Activated CD4-positive, CD25-positive, alpha-beta regulatory T cell treated with anti-CD3 and anti-CD28 coated beads, Interleukin-2, amount 50 U/mL, for 24 hours (primary cell): ENCODE measurements at places on chromosomes 16 and 17.

- no peak for ATAC-seq
These were observed 21.7 kb upstream of the TMEM220 start for GRCh38 chr17:10751563-10751962.

DNA sequence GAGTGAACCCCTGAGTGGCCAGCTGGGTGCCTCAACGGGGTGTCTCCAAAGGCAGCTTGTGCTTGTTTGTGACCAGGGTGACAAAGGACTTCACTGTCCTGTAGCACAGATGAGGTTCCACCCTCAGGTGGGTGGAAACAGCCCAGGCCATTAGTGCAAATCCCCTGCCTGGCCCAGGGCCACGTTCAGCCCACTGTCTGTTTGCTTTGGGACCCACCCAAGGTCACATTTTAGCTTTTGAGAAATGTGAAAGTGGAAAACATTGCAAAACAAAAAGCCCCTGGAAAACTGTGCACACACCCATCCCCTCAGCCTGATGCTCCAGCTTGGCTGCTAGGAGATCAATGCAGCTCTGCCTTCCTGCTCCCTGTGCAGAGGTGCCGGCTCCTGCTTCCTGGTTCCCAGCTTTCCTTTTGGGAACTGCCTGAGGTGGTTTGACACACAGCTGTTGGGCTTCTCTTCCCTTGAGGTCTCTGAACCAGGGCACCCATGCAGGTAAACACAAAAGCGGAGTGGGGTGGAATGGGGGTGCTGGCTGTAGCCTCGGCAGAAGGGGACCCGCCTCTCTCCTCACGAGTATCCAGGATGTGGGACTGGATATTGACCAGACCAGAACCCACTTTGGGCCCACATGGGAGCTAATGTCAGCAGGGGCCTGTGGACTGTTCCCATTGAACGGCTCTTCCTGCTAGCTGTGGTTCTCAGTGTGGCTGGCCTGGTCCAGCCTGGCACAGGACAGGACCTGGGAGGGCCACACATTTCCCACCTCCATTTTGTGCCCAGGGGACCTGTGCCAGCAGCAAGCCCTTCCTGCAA lies 7.9 kb upstream of the SPHK1 start:
- no peak for ATAC-seq

DNA sequence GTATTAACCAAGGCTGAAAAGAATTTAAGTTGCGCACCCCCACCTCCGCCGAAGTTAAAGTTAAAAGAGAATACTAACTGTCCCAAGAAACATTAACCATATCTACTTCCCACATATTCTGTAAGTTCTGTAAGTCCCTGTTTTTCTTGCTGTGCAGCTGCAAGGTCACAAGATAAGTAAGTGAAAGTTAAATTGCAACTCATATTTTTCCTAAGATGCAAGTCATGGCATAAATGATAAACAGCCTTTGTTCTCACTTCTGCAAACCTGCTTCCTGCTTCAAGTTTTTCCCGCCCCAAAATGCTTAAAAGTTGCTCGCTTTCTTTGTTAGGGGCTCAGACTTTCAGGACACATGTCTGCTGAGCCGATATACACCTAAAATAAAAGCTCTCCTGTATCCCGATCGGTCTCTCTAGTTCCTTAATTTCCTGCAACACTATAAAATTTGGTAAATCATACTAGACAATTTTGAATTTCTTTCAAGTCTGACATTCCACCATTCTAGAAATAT lies 32.6 kb upstream of the ABCA9 start:
- ATAC-seq, result no peak

- no peak for ATAC-seq
These were observed 4.5 kb downstream of the ZNF469 start for GRCh38 chr16:88387180-88387765.

- no peak for ATAC-seq
These were observed 25.7 kb downstream of the BAHCC1 start for GRCh38 chr17:81420769-81421462.

GRCh38 chr16:89472711-89473075 lies 17.7 kb downstream of the ANKRD11 start:
- no peak for ATAC-seq

DNA sequence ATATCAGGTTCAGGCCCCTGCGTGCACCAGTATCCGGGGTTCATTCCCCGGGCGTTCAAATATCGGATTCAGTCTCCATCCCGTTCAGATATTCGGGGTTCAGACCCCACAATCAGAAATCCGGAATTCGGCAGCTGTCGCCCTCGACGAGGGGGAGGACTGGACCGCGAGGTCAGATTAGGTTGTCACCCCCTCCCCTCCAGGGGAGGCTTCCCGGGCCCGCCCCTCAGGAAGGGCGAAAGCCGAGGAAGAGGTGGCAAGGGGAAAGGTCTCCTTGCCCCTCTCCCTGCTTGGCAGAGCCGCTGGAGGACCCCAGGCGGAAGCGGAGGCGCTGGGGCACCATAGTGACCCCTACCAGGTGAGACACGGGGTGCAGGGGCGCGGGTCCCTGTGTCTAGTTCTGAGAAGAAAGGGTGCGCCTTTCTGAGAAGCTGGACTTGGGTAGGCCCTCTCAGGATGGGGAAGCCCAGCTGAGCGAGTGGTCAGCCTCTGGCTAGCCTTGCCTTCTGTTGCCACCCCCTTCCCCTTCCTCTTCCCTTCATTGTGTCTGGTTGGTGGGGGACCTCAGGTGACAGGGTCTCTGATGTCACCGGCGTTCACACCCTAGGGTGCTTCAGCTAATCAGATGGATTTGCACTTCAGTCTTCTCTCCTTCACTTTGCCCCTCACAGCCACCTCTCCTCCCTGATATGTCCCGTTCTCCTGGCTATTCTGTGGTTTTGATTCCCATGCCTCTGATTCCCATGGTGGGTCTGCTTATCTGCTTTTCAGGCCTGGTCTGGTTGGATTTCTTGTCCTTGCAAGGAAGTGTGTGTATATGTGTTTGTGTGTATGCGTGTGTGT lies 844 bp downstream of the TAOK2 start:
- no peak for ATAC-seq

DNA sequence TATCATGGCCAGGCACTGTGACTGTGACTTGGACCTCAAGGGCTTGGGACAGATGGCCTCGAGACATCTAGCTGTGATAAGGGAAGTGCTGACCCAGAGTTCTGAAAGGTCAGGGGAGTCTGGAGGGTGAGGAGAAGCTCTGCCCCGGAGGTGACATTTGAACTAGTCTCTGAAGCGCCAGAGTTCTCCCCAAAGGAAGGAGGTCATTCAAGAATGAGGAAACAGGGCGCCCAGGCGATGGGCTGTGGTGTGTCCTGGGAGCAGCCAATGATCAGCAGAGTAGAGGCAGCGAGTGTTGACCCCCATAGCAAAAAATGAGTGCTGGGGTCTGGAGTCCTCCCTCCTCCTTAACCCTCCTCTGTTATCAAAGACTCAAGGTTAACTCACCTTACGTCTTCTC lies 4.9 kb downstream of the STARD3 start:
- ATAC-seq, result no peak

GRCh38 chr16:50247906-50248608 lies 18.3 kb upstream of the ADCY7 start:
- no peak for ATAC-seq

DNA sequence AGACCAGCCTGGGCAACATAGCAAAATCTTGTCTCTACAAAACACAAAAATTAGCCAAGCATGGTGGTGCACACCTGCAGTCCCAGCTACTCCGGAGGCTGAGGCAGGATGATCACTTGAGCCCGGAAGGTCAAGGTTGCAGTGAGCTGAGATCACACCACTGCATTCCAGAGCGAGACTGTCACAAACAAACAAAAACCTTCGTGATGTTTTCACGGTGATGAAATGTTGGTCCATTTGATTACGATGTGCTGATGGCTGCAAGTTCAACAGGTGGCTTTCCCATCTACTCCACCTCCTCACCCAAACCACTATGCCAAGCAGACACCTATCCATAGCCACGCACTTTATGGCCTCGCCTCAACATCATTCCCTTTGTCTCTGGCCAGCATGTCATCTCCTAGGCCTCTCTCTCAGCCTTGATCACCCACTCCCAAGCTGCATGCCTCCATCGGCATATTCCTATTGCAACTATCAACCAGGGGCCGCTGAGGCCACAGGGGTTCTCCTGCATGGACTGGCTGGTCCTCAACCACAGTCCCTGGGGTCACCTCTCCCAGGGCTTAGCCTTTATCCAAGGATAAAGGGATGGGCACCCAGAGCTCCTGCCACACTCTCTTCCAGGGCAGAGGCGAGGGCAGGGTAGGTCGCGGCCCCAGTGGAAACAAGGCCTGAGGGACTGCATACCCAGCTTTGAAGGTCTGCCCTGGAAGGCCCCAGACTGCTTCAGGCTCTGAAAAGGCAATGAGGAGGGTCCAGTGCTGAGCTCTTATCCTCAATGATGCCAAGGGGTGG lies 17.1 kb upstream of the ALOX15B start:
- no peak for ATAC-seq

- ATAC-seq, result peak; percentile 20
These were observed 2.2 kb downstream of the ZNF276 start for GRCh38 chr16:89723279-89724250.
